Stromal cell of bone marrow (primary cell): ENCODE measurements at places on chromosomes 7 and 10.

DNA sequence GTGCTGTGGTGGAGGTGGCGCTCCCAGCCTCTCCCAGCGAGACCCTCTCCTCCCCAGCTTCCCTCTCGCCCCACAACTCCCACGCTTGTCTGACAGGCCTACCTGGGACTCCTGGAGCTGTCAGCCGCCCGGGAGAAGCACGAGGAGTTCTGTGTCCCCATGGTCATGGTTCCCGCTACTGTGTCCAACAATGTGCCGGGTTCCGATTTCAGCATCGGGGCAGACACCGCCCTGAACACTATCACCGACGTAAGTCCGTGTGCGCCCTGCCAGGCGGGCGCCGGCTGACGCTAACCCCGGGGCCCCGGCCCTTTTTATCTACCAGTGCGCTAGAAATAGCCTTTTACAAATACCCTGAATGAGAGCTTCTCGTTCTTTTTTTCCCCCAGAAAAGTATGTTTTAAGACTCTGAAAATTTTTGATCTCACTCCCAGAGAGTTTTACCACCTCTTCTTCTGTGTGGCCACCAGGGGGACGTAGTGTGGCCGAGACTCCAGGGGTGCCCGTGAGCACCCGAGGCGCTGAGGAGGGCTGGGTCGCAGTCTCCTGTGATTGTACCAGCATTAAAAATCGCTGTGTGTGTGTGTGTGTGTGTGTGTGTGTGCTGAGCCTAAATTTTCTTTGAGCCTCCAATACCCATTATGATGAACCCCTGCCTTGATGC is 52.6 kb downstream of the PFKP start:
- no peak for DNase-seq

- DNase-seq = no peak
These were observed 118.6 kb downstream of the ZMIZ1 start for GRCh38 chr10:79187121-79187940.

GRCh38 chr7:100694098-100694745 is at the start of gene GIGYF1:
TSS of gene GIGYF1 (minus strand) at chr7:100694250. CDS start at chr7:100688238, 6,012 bp downstream.
- no peak for DNase-seq

GRCh38 chr7:31439165-31439564 is 74.7 kb upstream of the ITPRID1 start:
- DNase-seq = no peak

DNA sequence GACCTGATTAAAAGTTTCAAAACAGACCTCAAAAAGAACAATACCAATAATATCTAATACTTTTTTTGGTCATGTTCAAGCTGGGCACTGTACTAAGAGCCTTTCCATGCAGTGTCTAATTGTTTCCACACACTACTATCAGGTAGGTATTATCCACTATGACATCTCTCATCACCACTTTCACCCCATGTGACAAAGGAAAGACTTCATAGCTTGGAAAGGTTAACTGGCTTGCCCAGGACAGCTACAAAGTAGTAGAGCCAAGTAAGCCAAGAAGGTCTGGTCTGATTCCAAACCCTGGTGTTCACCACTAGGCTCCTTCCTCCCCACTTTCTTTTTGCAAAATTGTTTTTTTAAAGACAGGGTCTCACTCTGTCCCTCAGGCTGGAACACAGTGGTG is 400.5 kb downstream of the KCNMA1 start:
- DNase-seq = no peak

GRCh38 chr7:117157241-117158209 is 165.3 kb downstream of the WNT2 start:
- DNase-seq = peak; percentile 95

DNA sequence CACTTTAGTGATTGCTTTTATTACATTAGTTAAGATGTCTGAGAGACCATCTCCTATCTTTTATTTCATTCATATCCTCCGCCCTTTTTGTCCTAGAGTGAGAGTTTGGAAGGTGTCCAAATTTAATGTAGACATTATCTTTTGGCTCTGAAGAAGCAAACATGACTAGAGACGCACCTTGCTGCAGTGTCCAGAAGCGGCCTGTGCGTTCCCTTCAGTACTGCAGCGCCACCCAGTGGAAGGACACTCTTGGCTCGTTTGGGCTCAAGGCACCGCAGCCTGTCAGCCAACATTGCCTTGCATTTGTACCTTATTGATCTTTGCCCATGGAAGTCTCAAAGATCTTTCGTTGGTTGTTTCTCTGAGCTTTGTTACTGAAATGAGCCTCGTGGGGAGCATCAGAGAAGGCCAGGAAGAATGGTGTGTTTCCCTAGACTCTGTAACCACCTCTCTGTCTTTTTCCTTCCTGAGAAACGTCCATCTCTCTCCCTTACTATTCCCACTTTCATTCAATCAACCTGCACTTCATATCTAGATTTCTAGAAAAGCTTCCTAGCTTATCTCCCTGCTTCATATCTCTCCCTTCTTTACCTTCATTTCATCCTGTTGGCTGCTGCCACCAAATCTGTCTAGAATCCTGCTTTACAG is 10.4 kb upstream of the CLCN1 start:
- no peak for DNase-seq

DNA sequence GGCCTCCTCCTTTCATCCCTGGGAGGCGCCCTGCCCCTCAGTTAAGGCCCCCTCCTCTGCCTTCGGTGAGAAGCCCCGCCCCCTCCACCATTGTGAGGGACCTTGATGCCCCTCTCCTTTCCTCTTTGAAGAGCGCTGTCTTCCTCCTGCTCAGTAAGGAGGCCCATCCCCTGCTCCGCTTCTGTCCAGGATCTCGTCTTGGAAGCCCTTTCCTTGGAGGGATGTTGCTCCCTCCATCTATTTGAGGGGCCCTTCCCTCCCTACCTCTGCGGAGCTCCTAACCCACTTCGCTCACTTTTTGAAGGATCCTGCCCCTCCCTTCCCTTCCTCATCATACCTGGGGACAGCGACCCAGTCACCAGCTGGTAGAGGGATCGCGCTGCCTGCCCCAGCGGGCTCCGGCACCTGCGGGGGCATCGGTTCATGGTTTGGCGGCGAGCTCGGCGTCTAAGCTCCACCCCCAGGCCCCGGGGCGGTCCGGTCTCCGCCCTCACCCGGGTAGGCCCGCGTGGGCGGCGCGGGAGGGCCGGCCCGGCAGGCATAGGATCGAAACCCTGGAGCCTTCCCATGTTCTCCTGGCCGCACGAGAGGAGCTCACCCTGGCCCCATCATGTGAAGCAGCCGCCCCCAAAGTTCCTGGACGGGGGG is 4.1 kb downstream of the KCNIP2 start:
- DNase-seq = no peak

GRCh38 chr7:119175911-119176627 is 951.6 kb downstream of the ANKRD7 start:
- peak; percentile 44 for DNase-seq

GRCh38 chr7:83947260-83947659 is 247.3 kb downstream of the SEMA3A start:
- no peak for DNase-seq

DNA sequence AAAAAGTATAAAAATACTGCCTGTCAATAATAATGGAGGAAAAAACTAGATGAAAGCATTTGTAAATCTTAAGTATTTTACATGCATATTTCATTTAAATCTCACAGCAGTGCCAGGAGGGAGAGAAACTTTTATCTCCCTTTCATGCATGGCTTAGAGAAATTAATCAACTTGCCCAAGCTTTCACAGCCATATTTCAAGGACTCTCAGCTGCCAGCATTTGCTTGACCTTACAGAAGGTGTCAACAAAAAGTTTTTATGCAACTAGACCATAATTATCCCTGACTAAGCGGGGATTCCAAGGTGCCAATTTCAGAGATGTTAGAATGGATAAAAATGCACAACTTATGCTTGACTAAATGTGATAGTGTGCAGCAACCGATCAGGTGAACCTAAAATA is 125.4 kb downstream of the ZFAND4 start:
- no peak for DNase-seq

DNA sequence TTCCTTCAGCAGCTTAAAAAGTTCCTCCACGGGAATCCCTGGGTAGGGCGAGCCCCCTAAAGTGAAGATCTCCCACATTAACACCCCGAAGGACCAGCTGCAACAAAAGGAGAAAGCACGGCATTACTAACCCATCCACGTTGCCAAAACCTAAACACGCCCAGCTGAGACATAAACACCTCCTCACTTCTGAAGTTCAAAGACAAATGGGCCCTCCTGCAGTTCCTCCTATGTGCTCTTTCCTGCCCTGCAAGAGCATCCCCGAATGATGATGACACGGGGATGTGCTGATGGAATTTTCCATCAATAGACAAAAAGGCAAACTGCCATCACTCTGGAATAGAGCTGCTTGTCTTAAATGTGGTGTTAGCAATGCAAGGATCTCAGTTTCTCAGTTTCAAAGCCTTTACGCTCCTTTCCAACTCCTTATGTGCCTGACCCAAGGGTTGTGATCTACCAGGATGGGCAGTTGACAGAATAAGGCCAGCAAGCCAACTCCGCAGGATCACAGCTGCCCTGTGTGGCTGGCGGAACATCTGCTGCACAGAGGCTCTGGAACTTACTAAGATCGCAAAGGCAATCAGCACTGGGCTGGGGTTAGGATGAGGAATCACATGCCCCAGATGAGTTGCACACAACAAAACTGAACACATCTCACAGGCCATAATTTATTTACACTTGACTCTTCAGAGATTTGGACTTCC is 112.7 kb downstream of the FGFR2 start:
- DNase-seq = no peak

DNA sequence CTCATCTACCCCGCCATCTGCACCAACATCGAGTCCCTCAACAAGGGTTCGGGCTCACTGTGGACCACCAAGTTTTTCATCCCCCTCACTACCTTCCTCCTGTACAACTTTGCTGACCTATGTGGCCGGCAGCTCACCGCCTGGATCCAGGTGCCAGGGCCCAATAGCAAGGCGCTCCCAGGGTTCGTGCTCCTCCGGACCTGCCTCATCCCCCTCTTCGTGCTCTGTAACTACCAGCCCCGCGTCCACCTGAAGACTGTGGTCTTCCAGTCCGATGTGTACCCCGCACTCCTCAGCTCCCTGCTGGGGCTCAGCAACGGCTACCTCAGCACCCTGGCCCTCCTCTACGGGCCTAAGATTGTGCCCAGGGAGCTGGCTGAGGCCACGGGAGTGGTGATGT is 34.6 kb upstream of the CDH23 start:
- DNase-seq = no peak

GRCh38 chr10:95795602-95796001 is 39.6 kb downstream of the ENTPD1 start:
- no peak for DNase-seq

- no peak for DNase-seq
These were observed at the start of gene ZNF716 for GRCh38 chr7:57449904-57450303. TSS of gene ZNF716 (plus strand) at chr7:57450177. CDS start at chr7:57450289, 112 bp downstream.

- no peak for DNase-seq
These were observed 2.2 kb downstream of the IRF5 start for GRCh38 chr7:128939861-128940410.

DNA sequence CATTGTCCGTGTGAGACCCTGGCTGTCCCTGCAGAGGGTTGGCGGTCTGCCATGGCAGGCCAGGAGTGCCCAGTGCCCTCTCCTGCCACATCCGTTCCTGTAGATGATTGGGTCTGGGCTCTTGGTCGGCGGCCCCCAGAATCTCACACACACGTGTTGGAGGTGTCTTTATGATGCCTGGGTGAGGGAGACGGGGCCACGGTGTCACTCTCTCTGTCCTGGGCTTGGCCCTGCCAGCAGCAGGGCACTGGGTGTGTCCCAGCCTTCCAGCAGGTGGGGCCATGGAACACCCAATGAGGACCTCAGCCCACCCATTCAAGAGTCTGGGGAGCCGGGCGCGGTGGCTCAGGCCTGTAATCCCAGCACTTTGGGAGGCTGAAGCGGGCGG is 30.2 kb downstream of the UNC5B start:
- DNase-seq = no peak

GRCh38 chr10:98276311-98276710 is 8.3 kb upstream of the LOXL4 start:
- no peak for DNase-seq

- DNase-seq = no peak
These were observed 32.1 kb downstream of the ZNF783 start for GRCh38 chr7:149293946-149294633.

- DNase-seq = no peak
These were observed 75.1 kb downstream of the GRK5 start for GRCh38 chr10:119282446-119282845.

DNA sequence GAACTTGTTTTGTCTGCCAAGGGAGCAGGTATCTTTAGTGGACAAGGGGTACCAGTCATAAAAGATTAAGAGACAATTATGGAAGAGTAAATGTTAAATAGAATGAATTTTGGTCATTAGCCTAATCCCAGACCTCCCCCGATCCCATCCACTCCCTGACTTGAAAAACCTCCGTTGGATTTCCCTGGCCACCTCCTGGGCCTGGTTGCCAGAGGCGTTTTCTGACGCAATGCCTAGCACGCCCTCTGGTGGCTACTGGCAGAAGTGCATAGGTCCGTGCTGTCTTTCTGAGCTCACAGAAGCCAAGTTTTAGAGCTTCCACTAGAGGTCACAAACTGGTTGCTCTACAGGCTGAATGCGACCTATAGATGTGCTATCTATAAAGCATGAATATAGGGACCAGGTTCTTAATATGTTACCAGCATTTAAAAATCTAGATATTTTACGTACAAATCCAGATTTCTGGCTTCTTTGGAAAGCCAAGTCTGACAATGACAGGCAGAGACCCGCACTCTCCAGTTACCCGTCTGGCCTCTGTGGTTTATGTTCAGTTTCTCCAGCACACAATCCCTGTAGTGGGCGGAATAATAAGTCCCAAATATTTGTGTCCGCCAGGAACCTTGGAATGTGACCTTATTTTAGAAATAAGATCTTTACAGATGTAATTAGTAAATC is 39.8 kb downstream of the SPOCK2 start:
- peak; percentile 84 for DNase-seq

GRCh38 chr10:69996611-69997010 is 56.0 kb upstream of the MACROH2A2 start:
- DNase-seq = no peak

- no peak for DNase-seq
These were observed 27.7 kb upstream of the CSGALNACT2 start for GRCh38 chr10:43110338-43111071.

GRCh38 chr10:6228010-6228511 is 25.3 kb downstream of the PFKFB3 start:
- peak; percentile 78 for DNase-seq

DNA sequence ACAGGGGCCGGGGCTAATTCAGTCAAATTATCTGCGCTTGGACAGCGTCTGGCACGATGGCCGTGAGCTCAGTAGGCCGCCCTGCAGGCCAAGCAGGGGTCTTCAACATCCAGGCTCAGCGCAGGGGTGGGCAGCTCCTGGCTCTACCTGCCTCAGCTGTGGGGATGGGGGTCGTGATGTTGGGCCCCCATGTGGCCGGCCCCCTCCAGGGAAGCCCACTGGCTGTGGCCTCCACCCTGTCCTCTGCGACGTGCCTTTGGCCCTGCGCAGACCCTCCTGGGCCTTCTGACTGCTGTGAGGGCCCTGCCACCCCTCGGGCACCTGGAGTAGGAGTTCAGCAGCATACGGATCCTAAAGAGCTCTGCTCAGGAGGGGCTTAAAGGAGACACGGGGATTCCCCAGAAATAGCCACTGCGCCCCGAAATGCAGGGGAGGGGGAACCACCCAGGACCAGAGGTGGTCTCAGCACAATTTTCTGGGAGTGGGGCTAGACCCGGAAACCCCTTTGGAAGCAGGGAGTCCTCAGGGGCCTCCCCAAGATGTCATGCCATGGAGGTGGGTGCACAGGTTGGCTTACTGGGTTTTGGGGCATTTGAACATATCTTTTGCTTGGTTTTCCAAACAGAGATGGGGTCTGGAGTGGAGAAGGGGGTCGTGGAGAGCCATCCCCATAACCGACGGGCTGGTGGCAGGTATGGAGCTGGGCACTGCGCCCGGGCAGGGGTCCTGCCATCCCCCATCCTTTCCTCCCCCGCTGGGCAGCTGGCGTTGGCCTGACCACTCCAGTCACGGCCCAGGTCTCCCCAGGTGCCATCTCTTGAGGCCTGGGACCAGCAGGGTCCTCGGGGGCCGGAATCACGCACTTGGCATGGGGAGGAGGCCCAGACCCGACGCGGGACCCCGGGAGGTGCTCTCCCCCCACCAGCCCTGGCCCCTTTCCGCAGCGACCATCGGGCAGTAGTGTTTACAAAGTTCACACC is 4.0 kb upstream of the ADAP1 start:
- no peak for DNase-seq
